ENCODE measurements at places on chromosomes 6 and 20.

DNA sequence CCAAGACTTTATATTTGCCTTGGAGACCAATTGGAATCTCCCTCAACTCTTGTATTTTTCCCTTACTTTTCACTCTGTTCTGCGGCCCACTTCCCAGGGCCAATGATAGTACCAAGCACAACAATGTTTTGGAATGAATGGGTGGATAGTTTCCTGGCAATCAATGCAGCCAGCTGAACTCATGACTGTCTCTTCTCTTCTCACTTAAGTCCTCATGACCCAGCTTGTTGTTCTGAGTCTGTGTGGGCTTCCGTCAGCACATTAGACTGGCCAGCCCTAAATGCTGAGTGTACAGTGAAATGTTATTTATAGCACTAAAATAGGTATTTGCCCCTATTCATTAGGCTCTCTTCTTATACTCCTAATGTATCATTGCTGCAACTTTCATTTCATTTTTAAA lies 5.6 kb upstream of the MBOAT1 start:
- DNase-seq: no peak

DNA sequence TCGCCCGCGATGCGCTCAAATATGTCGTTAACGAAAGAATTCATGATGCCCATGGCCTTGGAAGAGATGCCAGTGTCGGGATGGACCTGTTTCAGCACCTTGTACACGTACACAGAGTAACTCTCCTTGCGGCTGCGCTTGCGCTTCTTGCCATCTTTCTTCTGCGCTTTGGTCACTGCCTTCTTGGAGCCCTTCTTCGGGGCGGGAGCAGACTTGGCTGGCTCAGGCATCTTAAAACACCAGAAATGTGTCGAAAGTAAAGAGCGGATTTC lies 36.4 kb downstream of the HFE start:
- peak; percentile 58 for DNase-seq

GRCh38 chr6:34638834-34639736 lies 57.5 kb downstream of the ILRUN start:
- DNase-seq: no peak

DNA sequence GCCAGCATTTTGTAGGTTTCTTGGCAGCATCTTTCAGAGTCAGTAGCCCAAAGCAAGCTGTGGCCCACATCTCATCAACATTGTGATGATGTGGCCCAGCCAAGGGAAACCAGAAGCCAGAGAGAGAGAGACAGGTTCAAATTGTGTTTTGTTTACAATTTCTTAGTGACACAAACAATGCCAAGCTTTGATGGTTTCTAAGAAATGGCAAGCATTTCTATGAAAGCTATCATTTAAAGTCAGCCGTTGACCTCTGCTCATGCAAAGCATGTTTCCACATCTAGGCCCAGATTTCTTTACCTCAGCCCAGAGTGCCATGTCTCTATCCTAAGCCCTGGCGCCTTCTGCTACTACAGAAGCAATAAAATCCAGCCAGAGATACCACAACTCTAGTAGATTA lies 32.9 kb downstream of the GCM1 start:
- no peak for DNase-seq

DNA sequence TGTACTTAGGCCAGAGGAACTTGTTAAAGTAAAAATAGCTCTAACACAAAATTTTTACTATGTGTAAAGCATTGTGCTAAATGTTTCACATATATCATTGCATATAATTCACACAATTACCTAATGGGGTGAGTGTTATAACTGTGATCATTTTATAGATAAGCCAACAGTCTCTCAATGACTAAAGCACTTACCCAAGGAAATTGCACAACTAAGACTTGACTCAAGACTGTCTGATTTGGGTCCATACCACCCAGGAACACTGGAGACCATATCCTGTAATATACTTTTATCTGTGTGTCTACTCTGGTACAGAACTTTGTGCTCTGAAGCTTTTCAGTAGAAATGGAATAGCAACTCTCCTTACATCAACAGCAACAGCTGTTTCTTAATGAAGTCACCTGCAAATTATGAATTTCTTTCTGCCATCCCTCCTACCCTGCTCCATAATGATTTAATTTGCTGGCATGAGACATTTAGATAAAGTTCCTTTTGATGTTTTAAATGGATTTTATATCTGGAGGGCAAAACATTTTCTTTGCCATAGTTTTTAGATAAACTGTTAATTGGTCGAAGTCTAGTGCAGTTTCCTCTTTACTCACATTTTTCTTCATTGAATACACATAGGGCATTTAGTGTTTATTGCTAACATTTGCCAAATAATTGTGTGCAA lies 47.5 kb downstream of the TSPYL4 start:
- DNase-seq: no peak

DNA sequence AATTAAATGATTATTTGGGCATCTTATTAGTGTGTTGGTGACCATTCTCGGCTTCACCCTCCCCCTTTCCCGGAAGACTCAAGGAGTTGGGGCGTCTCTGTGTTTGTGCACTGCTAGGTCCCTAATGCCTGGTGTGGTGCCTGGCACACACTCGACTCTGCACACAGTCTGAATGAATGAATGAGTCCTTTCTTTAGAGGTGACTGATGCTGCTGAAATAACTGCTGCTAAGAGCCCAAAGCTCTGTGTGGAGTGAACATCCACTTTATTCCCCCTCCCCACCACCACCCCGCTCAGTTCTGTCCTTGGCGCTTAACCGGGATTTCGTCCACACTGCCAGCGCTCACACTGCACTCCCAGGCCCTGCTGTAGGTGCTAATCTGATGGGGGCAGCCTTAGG lies 1.2 kb upstream of the PHACTR3 start:
- no peak for DNase-seq

- no peak for DNase-seq
Measured at GRCh38 chr6:84227044-84227433, 404 bp downstream of the CEP162 start.

DNA sequence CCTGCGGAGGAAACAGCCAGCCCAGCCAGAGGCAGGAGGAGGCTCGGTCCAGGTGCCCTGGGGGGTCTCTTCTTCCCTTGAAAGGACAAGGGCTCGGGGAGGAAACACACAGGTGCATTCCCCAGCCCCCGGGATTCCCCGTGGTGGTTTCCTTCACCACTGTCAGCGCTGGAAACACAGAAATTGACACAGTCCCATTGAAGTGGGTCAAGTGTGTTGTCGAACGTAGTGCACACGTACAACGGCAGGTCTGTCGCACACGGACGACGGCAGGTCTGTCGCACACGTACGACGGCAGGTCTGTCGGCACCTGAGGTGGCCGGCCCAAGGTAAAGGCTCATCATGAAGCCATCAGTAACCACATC lies 80.9 kb downstream of the DLL1 start:
- DNase-seq: no peak

DNA sequence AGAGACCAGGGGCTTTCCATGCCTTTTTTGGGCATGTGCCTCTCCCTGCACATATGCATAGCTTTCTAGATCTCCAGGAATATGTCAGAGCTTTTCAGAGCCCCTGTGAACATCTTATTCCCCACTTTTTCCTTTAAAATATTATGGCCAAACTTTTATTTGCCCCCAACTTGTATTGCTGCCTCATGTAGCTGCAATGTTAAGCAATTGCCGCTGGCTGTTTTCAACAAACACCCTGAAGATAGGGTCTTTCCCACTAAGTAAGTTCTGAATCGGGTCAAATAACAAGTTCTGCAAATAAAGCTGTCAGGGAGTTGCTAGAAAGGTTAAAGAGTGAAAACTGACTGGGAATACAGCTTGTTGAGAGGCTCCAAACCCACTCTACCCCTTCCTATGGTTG lies 42.3 kb downstream of the EBF4 start:
- DNase-seq: no peak

DNA sequence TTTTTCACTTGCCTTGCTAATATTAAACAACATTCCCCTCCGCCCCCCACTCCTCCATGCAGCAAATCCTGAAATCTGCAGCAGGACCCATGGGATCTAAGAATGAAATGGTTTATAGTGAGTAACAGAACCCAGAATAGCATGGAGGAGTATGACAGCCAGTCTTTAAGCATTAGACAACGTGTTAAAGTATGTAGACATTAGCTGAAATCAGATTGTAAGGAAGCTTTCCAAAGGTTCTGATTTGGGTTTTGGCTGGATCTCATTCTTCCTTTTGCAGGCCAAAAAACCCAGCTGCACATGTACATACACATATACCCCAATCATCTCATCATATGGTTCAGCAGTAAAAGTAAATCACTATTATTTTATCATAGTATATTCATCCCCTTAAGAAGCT lies 126.5 kb downstream of the GJA10 start:
- DNase-seq: no peak

GRCh38 chr6:140032189-140032588 lies 657.7 kb upstream of the CITED2 start:
- no peak for DNase-seq

GRCh38 chr6:90586546-90586835 lies 381 bp downstream of the MAP3K7 start:
- peak; percentile 39 for DNase-seq

GRCh38 chr6:45592991-45593390 lies 215.3 kb upstream of the SUPT3H start:
- DNase-seq: no peak

DNA sequence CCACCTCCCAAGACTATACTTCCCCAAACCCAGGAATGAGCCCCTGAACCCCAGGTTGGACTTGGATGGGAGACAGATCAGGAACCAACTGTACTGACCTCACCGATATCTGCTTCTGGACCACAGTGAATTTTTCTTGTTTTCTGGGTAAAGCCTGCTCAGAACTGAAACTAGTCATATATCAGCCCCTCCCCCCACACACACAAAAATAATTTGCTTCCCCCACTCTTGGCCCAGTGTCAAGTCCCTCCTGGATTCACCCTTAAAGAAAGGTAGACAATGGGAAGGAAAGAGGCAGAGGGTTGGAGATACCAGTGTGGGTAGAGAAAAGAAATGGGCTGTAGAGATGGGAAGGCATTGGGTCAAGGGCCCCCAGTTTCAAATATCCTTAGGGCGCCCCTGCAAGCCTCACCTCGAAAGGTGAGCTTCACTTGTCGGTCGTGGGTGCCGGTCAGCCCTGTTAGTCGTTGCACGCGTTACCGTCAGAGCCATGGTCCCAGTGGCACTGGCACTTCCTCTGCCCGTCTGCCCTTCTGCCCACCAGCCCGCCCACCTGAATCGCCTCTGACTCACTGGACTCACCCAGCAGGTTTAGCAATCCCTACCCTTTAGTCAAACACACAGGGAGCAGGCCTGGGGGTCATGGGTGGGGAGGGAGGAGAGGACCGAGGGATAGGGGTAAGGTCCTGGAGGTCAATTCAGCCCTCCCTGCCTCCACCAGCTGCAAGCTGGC lies 8.5 kb upstream of the SPAG4 start:
- DNase-seq: no peak

DNA sequence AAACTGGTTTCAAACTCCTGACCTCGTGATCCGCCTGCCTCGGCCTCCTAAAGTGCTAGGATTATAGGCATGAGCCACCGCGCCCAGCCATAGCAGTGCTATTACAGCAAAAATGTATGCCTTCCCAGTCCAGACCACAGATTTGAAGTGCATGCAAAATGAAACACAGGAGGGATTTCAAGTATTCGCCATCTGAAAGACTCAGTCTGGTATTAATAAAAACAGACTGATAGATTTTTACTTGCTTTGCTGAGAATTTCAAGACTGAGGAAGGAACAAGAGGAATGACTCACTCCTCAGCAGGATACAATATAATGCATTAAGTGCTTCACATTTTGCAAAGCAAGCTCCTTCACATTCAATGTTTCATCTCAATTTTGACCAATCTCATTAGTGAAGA lies 134.9 kb downstream of the TMEM200A start:
- DNase-seq: no peak
